Stimulated activated CD4-positive, alpha-beta T cell treated with anti-CD3 and anti-CD28 coated beads, Interleukin-2, amount 100 ng/mL, for 24 hours (primary cell): ENCODE measurements at places on chromosomes 5 and 9.
A peak's percentile ranks its signal among the peaks of the same experiment; 100 is the strongest.

DNA sequence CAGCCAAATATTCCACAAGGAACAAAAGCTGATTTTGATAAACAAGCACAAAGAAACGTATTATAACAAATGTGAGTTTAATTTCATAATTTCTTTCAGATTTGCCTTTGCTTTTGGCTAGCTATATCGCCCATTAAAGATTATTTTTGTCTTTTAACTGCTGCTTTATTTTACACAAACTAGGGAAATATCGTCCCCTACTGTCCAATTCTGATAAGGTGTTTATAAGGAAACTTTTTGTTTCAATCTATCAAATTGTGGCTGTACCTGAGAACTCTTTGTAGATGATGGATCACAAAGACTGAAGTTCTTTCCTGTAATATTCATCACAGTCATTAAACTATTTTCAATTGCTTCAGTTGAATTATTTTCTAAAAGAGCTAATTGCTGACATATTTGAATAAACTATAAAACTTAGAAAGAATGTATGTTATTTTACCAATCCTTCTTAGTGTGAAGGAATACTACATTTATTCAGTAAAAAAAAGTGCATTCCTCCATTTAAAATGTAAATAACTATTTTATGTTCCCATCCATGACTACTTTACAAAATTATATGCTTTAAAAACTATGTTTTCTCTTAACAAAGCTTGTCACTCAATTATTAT, 431.3 kb upstream of the ITGA1 start:
- DNase-seq = no peak

DNA sequence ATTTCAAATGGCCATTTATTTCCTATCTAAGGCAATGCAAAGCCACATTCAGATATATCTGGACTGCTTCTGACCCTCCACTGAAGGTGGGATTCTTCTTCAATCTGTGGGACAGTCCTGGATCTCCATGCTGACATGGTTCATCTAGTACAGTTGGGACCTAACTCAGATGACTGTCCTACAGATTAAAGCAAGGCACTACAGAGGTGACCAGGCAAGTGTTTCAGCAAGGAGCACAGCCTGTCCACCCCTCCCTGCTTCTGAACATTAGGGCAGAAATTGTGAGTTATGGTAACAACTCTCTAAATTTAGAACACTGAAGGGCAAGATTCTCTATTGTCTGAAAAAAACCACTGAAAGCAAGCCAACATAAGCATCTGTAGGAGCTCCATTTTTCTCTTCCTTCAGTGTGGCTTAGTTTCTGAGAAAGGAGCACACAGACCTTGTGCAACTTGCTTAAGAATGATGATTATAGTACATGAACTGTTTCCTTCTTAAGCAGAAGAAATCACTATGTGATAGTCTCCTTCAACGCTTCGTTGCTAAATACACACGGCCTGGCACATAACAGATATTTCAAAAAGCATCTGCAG, 62.9 kb upstream of the BARX1 start:
- no peak for DNase-seq

DNA sequence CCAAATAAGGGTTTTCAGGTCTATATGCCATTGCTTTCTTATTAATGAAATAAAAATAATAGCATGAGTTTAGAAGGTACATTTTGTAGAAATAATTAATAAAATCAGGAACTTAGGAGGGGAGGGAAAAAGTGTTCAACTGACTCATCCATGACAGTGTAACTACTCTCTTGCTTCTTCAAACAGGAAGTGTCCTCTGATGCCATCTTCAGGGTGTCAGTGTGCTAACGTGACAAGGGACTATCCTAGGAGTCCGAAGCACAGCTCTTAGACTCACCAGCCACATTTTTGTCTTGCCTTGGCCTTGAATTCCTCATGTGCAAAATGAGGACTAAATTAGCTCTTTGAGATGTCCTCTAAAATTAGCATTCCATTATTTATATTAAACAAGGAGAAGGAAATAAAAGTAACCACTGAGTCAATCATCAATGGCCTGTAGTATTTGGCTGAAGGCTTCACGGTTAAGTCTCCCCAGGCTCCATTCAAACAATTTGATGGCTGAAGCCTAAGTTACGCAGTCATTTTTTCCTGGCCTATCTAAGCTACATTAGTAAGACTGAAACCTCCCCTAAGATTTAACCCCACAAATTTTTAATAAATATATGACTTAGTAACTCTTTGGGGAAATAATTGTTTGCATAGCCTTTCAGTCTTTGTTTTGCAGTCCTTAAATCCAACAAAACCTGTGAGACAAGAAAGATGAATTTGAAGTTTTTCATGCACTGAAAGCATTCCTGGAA, 151.1 kb downstream of the ARL15 start:
- no peak for DNase-seq

GRCh38 chr5:160092960-160093707, 26.1 kb downstream of the PWWP2A start:
- no peak for DNase-seq

GRCh38 chr5:137453483-137454080, 45.5 kb downstream of the SPOCK1 start:
- DNase-seq = no peak

DNA sequence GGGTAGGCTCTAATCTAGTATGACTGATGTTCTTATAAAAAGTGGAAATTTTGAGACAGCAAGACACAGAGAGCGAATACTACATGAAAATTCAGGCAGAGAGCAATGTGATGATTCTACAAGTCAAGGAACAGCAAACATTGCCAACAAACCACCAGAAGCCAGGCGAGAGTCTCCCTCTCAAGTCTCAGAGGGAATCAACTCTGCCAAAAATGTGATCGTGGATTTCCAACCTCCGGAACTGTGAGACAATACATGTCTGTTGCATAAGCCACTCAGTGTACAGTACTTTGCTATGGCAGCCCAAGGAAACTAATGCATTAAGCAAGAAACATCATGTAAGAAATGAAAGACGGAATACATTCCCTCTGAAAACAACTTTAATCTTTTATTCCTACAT, 52.1 kb upstream of the CCNG1 start:
- no peak for DNase-seq

DNA sequence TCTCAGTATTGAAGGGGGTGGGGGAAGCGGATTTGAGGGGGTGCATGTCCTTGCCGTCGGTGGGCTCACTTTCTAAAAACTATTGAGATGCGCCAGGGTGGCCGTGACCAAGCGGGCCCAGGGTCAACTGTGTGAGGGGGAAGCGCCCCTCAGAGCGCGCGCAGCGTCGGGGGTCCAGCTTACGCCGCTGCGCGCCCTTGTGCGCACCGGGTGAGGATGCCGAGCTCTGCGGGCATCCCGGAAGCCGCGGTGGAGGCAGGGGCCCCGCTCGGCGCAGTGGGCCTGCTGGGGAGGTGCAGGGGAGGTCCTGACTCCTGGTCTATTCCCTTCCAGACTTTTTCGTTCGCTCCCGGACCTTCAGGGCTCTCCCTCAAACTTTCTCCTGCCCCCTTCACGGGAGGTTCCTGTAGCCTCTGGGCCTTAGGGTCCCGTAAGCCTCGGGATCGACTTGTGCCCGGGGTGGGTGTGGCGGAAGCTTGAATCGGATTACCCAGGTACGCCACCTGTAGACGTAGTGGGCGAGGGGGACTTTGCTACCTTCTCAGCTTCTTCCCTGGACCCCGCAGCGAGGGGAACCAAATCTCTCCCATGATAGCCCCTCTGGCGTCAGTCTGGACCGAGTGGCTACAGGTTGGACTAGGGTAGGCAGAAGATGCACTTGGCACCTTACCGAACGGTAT, 2.5 kb upstream of the PRDM6 start:
- no peak for DNase-seq

- no peak for DNase-seq
These were observed 114.6 kb upstream of the SPOCK1 start for GRCh38 chr5:137613554-137614265.

DNA sequence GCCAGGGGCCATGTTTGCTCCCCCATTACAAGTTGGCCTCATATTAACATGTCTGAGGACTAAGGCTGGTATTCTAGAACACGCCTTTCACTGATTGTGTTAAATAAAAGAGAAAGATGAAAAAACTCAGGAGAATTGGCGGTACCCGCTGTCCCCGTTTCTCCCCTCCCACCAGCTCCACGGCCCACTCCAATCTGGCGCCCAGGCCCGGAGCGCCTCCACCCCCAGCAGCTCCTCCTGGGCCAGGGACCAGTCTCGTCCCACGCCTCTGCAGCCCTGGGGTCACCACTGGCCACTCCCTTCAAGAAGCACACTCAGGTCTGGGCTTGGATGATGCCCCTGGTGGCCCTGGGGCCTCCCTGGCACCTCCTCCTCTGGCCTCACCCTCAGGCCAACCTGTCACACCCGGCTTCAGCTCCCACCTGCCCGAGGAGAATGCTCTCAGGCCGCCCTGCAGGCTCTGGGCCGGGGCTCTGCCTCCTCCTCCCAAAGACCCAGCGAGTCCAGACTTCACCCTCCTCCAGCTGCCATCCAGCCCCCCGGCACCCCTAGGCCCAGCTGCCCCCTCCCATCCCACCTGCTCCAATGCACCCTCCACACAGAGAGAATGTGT, 133.0 kb upstream of the PPP1R26 start:
- no peak for DNase-seq

DNA sequence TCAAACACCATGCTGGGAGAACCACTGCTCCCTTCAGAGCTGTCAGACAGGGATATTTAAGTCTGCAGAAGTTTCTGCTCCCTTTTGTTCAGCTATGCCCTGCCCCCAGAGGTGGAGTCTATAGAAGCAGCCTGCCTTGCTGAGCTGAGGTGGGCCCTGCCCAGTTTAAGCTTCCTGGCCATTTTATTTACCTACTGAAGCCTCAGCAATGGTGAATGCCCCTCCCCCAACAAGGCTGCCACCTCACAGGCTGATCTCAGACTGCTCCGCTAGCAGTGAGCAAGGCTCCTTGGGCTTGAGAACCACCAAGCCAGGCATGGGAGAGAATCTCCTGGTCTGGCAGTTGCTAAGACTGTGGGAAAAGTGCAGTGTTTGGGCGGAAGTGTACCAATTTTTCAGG, 205.5 kb upstream of the PTGER4 start:
- DNase-seq = no peak

DNA sequence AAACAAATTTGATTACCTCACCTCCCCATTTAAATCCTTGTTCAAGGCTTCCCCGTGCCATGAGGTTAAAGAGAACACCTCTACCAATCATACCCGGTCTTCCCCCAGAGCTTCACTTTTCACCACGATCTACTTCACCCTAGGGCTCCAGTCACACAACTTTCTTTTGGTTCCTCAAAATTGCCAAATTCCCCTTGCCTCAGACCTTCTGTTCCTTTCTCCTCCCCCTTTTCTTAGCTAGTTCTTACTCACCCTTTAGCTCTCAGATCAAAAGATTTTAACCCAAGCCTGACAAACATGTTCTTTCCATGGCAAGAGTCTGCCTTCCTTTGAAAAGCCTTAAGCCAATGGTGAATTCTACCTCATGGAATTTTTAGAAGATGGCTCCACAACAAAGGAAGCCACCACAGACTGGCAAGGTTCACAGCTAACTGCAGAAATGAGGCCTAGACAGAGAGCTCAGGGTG, 56.7 kb downstream of the MAPKAP1 start:
- DNase-seq = peak; percentile 37

- DNase-seq = peak; percentile 73
These were observed at the start of gene SLC22A5 for GRCh38 chr5:132369474-132370180. Gene SLC22A5 (plus strand): TSS chr5:132369710. CDS start chr5:132369973, 263 bp downstream.

GRCh38 chr5:116455061-116455460, 119.6 kb downstream of the SEMA6A start:
- no peak for DNase-seq

DNA sequence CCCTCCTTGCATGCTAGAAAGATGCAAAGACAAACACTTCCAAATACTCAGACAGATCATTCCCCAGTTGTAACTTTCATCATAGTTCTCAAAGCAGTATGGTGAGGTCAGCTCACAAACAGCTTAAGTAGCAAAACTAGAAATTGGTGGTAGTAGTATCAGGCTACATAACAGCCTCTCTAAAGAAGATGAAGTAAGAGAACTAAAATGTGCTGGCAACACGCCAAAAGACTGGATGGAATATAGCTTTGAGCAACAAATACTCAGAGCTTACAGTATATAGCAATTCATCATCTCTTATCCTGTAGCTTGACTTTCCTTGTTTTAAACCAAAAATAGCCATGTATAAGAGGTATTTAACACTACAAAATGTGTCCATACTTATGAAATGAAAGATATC, 7.5 kb downstream of the PFDN1 start:
- DNase-seq = no peak

DNA sequence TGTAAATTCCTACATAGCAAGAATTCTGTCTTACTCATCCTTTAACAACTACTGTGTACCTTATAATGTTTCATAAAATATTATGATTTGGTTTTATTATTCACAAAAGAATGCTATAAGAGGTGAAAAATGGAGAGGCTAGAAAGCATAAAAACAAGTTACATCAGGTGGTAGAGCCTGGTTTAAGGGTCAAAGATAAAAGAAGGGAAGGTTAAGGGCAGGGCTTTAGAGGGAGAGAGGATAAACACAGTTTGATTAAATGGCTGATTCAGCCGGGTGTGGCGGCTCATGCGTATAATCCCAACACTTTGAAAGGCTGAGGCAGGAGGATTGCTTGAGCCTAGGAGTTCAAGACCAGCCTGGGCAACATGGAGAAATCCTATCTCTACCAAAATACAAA, 40.4 kb upstream of the HSPB3 start:
- DNase-seq = no peak

DNA sequence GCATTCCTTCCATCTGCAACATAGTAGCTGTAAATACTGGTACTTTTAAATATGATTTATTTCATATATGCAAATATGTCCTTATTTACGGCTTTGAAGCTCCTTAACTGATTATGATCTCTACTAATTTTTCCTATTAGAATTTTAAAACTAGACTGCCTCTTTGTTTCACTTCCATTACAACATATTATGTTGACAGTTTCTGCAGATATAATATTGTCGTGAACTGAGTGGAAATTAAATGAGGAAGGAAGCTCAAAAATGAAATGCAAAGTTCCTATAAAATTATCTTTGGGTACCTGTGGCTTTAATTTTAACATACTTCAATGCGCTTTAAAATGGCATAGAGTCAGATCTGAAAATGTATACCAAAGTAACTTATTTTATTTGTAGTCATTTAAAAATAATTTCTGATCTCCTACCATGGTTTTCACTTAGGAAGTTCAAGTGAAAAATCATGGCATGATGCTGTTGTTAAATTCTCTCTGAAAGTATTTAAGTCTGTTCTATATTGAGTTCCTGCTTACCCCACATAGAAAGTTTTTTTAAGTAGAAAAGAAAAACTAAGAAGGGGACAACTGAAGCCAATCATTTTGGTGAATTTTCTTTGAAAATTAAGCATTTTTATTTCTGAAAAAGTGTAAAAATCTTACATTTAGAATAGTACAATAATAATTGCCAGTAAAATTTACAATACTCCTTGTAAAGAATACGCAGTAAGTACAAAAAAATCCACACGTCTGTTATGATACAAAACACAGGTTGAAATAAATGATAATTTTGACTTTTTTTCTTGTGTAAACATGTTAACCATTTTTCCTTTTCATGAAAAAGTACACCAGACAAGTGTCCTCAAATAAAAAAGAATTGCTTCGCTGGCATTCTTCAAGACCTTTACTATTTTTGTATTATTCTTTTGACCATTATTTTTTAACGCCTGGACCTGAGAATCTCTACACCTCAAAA, 2.6 kb downstream of the FOXD1 start:
- DNase-seq = no peak

DNA sequence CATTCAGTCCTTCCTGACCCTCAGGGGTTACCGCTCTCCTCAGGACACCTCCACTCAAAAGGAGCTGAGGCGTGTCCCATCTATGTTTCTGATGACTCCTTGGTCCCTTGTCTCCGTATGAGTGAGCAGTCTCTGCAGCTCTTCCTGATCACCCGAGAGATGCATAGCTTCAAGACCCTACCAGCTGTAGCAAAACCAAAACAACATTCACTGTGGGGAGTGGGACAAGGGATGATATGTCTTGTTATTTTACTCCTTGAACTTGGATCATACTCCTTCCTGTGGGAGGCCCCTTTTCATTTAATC, 14.4 kb downstream of the GLDC start:
- DNase-seq = no peak
